Progenitor cell of endocrine pancreas (in vitro differentiated cells): ENCODE measurements at places on chromosomes 6 and 20. TPM values are rescaled to one million over a fixed set of nuclear protein-coding genes. Genes with fewer than 3 reads are reported as not detected.

Gene ZNF512B
- 49.4 and 50.5 TPM in 2 replicates for total RNA-seq

Gene RFX6
- 28.7 and 34.2 TPM in 2 replicates for total RNA-seq

DNA sequence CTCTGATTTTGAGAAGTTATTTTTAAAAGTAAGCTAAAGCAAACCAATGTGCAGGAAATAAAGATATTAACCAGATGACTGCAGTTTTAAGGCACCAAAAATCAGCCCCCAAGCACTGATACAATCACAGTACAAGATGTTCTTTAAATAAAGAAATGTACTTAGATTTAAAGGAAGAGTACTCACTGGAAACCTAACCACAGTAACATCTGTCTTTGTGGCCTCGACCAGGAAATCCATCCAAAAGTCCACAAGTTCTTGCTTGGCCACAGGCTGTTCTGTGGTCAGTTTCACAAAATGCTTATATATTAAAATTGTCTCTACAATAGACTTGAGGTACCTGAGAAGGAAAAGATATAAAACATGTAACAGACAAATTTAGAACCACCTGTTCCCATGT is 105.9 kb upstream of the MAP7 start:
- H3K27ac ChIP-seq: no peak overlapping the region
- DNase-seq: no peak
- H3K4me1 ChIP-seq: no peaks in the 10 kb centered on the region
- H3K27me3 ChIP-seq: no peaks in the 10 kb centered on the region
- no peak overlapping the region for H3K4me3 ChIP-seq

Gene FOXF2
- not detected in 2 replicates for total RNA-seq

Gene C6orf52
- 3.5 and 4.8 TPM in 2 replicates for total RNA-seq

GRCh38 chr6:80456724-80457438 is 350.4 kb downstream of the BCKDHB start:
- no peak overlapping the region for H3K4me3 ChIP-seq
- no peak overlapping the region for H3K27ac ChIP-seq
- peaks cover 9% of the 10 kb centered on the region for H3K36me3 ChIP-seq
- H3K27me3 ChIP-seq: no peaks in the 10 kb centered on the region
- DNase-seq: no peak

- peaks cover 7% of the 10 kb centered on the region for H3K4me1 ChIP-seq
- H3K27me3 ChIP-seq: no peaks in the 10 kb centered on the region
- H3K36me3 ChIP-seq: no peaks in the 10 kb centered on the region
- no peak overlapping the region for H3K27ac ChIP-seq
- H3K4me3 ChIP-seq: no peak overlapping the region
- no peak for DNase-seq
These were observed 105.6 kb downstream of the PREX1 start for GRCh38 chr20:48722002-48722731.

DNA sequence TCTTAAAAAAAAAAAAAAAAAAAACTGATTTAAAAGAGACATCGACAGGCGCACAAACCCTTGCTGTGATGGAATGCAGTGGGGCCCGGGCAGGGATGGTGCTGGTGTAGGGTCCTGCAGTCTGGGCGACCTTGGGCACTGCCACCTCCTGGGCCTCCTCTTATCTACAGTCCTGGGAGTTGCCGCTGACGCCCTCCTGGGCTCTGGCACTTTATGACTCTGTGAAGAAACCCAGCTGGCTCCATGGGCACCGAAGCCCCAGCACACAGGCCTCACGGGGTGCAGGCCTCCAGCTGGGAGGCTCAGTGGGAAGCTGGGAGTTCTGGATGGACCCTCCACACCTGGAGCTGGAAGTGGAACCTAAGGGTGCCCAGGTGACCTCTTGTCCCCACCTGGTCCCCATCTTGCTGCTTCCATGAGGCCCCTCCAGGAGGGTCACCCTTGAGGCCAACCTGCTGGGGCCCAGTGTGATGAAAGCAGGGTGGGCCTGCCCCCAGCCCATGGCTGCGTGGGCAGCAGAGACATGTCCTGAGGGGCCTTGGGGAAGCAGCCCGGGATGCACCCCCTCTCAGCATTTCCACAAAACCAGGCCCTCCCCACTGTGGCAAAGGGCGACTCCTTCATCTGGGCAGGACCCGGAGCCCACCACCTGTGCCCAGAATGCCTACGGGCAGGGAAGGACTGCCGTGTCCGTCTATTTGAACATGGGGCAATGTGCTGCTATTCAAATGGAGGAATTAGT is 104.9 kb downstream of the ASXL1 start:
- H3K27me3 ChIP-seq: no peaks in the 10 kb centered on the region
- H3K36me3 ChIP-seq: peaks cover 6% of the 10 kb centered on the region
- DNase-seq: no peak
- no peak overlapping the region for H3K4me3 ChIP-seq

GRCh38 chr20:41887500-41887899 is 269.3 kb upstream of the CHD6 start:
- H3K36me3 ChIP-seq: no peaks in the 10 kb centered on the region
- no peak overlapping the region for H3K4me3 ChIP-seq
- H3K27me3 ChIP-seq: peaks cover 2% of the 10 kb centered on the region
- peaks cover 8% of the 10 kb centered on the region for H3K4me1 ChIP-seq
- no peak overlapping the region for H3K27ac ChIP-seq
- DNase-seq: no peak

- H3K27ac ChIP-seq: no peak overlapping the region
- H3K4me3 ChIP-seq: no peak overlapping the region
- no peaks in the 10 kb centered on the region for H3K27me3 ChIP-seq
- peaks cover 7% of the 10 kb centered on the region for H3K4me1 ChIP-seq
- no peaks in the 10 kb centered on the region for H3K36me3 ChIP-seq
These were observed 77.6 kb upstream of the EYA2 start for GRCh38 chr20:46816886-46817638.

- DNase-seq: no peak
- H3K4me3 ChIP-seq: no peak overlapping the region
- H3K4me1 ChIP-seq: peaks cover 31% of the 10 kb centered on the region
- H3K36me3 ChIP-seq: peaks cover 1% of the 10 kb centered on the region
- no peaks in the 10 kb centered on the region for H3K27me3 ChIP-seq
These were observed 91.1 kb upstream of the BTN3A2 start for GRCh38 chr6:26273673-26274588.

- H3K27ac ChIP-seq: no peak overlapping the region
- no peak overlapping the region for H3K4me3 ChIP-seq
- H3K4me1 ChIP-seq: peaks cover 43% of the 10 kb centered on the region
- no peaks in the 10 kb centered on the region for H3K27me3 ChIP-seq
- no peaks in the 10 kb centered on the region for H3K36me3 ChIP-seq
These were observed 174.2 kb downstream of the TSHZ2 start for GRCh38 chr20:53146201-53146891.
